Right kidney (tissue), 9 donors: ENCODE measurements at places on chromosomes 6 and 20.

DNA sequence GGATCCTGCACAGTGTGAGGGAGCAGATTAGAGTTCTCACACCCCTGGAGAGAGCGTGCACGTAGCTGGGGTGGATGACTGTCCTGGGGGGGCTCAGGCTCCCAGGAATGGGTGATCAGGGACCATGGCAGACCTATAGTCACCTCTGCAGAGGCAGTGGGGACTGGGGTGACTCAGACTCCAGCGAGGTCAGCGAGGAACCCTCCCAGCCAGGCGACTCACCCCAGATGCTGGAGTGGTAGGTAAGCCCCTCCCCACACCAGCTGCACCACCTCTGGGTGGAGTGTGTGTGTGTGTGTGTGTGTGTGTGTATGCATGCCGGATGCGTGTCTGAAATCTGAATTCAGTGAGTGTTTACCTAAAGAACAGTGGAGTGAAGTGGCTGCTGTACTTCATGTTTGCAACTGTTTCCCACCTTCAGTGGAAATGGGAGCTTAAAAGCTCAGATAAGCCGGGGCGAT lies 17.4 kb upstream of the GTSF1L start:
- no peak for DNase-seq

DNA sequence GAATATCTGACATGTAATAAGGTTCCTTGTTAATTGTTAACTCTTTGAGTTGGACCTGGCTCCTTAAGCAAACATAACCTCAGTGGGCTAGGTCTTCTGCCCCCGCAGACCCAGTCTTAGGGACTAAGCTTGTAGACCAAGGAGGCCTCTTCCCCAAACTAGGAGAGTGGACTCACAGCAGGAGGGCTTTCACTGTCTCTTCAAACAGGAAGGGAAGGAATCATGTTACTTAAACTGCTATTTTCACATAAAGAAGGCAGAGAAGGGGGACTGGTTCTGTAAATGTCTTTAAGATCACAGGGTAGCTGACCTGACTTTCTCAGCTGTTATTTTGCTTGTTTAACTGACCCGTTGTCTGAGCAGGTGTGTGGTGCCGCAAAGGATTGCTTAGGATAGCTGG lies 34.9 kb upstream of the PRDM1 start:
- DNase-seq, result peak; percentile 5

- no peak for DNase-seq
Measured at GRCh38 chr20:37630166-37630565, 63.7 kb upstream of the CTNNBL1 start.

DNA sequence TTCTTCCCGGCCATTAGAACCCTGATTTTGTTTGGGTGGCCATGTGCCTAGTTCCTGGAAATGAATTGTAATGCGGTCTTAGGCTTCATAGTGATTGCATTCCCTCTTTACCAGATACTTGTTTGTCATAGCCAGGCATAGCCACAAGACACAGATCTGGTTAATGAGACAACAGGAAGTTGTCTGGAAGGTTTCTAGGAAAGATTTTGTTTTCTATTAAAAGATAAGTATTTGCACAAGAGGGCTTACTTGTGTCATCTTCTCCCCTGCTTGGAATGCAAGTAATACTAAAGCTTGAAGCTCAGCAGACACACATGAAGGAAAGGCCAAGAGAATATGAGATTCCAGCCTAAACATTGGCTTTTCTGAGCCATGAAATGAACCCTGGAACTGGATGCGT lies 12.9 kb downstream of the FARS2 start:
- no peak for DNase-seq

GRCh38 chr6:81621816-81622395 lies 130.6 kb downstream of the TENT5A start:
- no peak for DNase-seq

DNA sequence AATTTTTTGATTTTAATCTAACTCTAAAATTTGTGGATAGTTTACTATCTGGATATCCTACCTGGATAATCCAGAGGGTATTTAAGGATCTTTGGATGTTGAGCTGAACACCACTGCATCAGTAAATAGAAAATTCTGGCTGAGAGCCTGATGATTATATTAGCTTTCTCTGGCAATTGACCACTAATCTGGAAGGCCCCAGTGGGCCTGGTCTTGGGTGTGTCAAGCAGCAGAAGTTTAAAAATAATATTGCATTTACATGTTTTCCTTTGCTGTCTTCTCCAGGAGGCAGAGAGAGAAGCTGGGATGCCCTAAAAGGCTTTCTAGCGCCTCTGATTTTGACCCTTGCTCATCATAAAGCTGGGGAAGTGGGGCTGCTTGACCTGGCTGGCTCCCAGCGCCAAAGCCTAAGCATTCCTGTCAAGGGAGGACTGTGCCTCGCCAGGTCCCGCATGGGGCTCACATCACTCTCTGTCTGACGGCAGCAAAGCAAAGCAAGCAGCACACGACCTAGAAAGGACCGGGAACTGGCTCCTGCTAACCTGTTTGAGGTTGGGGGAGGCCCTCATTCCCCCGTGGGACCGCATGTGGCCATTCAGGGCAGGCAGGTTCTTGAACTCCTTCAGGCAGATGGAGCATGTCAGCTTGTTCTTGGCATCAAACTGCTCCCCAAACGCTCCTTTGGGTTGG lies 46.6 kb upstream of the MRPS10 start:
- no peak for DNase-seq

DNA sequence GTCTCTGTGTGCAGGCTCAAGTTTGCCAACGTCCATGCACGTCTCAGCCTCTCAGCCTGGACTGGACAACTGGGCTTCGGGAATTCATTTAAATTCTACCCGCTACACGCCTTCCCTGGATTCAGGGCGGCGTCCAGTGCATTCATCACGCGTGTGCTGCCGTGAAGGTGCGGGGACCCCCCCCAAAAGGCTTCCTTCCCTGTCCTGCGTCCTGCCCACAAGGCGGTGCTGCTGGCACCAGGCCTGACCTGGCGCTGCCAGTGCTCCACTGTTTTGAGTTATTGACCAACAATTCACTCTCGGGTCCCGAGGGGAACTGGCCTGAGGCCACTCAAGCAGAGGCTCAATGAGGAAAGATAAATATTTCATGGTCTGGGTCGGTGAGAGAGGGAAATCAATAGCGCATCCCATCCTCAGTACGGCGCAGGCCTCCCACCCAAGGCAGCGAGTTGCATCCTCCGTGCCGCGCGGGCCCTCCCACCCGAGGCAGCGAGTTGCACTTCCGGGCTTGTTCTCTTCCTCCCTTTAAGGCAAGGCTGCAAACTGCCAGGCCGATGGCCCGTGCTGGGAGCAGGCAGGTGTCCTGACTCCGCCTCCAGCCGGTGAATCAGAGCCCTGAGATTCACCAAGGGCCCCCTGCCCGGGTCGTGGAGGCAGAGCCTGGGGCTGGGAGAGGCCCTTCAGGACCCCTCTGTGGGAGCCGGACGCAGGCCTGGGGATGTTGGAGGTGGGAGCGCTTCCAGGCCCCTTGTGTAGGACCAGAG lies 22.8 kb upstream of the BHLHE23 start:
- no peak for DNase-seq

GRCh38 chr6:123849406-123849805 lies 45.7 kb downstream of the NKAIN2 start:
- DNase-seq, result no peak

- no peak for DNase-seq
Measured at GRCh38 chr20:49978685-49979029, 4.1 kb upstream of the SNAI1 start.

- no peak for DNase-seq
Measured at GRCh38 chr20:43334080-43334479, 123.6 kb upstream of the SRSF6 start.

GRCh38 chr6:259901-260508 lies 32.3 kb upstream of the DUSP22 start:
- DNase-seq, result no peak

DNA sequence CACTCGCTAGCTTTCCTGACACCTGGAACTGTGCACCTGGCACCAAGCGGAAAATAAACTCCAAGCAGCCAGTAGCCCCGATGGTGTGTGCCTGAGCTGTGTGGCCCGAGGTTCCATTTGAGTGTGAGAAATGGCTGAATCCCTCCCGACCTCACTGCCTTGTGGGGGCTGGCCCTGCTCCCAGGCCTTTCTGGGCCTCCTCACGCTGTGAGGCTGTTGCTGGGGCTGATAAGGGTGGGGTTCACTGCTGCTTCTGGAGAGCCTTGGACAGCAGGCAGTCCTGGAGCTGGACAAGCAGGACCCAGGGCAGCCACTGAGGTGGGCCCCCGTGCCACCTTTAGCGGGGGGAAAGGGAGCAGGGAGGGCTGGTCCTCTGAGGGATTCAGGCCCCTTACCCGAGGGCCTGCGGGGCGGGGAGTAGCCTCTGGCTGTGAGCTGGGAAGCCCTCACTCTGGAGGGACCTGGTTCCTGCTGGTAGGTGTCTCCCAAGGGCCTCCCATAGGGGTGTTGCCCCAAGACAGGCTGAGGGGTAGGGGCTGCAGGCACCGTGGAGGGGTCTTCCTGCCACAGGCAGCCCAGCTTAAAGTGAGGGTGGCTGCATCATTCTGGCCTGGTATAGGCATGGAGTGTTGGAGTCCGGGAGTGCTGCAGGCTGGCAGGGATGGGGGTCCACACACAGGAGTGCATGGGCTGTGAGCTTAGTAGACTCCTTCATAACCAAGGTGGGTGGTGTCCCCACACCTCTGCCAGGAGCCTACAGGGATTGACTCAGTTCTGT lies 1.7 kb downstream of the PPDPF start:
- no peak for DNase-seq

GRCh38 chr20:48763216-48763914 lies 64.4 kb downstream of the PREX1 start:
- no peak for DNase-seq

DNA sequence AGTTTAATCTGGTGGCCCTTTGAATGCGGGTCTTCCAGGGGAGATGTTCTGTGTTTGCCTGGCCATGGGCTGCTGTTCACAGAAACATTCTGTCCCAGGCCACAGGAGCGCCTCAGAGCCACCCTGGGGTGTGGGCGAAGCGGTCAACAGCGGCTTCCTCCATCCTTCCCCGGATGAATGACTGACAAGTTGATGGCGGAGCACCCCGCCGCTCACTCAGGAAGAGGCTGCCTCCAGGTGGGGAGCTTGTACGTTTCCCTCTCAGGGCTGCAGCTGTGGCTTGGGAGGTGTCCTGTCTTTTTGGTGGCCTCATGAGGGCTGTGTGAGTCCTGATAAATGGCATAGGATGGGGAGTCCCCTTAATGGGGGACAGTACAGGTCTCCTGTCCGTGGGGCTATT lies 178.4 kb downstream of the NRN1 start:
- no peak for DNase-seq

DNA sequence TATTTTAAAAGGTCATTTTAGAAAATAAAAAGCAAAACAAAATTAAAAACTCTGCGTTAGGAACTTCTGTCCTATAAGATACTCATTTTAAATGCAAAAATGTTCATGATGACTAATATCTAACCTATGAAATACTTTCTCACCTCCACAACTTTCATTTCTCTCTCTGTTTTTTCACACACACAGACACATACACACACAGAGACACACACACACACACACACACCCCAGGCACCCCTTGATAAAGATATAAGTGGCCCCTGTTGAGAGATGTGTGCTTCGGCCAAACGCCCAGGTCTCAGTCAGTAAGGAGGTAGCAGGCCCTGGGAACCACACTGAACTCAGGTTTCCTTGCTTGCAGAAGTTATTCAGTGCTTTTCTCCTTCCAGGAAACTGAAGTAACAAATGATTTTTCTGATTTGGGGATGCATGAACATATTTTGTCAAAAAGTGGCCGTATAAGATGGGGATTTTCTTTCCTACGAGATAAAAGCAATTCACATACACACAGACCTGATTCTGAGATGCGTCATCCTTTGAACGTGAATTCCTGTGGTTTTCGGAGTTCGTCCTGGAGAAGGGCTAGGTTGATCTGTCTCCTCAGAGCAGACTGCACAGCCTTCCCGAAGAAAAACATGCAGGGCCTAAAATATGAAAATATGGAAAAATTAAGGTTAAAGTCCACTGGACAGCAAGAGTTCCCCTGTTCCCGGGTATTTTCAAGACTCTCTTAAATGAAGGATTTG lies 306.8 kb upstream of the FOXQ1 start:
- DNase-seq, result no peak

DNA sequence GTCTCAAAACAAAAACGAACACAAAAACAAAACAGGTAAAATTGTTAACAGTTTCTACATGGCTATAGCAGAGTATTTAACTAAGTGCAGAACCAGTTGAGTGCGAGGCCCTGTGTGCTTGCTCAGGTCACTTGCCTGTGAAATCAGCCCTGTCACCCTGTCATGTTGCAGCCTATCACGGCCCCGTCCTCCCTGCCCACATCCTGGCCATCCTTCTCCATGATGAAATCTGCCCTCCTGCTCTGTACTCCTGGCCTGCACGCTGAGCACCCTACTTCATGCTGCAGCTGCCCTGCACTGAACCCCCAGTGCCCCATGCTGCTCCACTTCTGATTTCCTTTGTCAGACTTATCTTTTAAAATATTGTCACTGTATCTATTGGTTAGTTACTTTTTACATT lies 62.4 kb downstream of the DTD1 start:
- DNase-seq, result no peak

GRCh38 chr6:9766240-9766915 lies 648.5 kb downstream of the TFAP2A start:
- DNase-seq, result no peak

DNA sequence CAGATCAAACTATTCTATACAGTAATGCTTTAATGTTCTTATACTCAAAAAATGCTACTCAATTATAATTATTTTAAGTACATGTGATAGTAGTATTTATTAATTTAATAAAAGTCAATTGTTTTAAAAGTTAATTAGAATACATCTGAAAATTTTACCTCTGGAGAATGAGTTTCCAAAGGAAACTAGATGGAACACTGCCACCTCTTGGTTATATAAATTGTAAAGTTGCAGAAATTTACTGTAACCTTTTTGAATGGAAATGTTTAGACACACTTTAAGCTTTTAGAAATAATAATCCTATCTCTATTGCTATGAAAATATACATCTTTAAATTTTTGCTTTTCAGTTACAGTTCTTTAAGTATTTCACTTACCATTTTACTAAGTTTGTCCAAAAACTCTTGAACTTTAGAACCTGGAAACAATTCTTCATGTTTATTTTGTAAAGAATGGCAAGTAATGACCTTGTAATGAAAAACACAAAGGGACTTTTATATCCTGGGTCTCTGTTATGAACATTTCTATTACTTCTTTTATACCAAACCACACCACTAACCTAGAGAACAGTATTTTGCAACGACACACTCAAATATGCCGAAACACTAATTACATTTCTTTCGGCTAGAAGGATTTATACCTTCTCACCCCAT lies 10.9 kb upstream of the BMP5 start:
- DNase-seq, result no peak
